Left lobe of liver (tissue), 2 donors: ENCODE measurements at places on chromosomes 11 and 22. TPM values are rescaled to one million over a fixed set of nuclear protein-coding genes. Genes with fewer than 3 reads are reported as not detected.

DNA sequence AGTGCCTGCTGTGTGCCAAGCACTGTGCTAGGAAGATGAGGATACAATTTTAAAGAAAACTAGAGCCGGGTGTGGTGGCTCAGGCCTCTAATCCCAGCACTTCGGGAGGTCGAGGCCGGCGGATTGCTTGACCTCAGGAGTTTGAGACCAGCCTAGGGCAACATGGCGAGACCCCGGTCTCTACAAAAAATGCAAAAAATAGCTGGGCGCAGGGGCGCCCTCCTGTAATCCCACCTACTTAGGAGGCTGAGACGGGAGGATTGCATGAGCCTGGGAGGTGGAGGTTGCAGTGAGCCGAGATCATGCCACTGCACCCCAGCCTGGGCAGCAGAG is 8.3 kb downstream of the TPBGL start:
- no peak for DNase-seq

DNA sequence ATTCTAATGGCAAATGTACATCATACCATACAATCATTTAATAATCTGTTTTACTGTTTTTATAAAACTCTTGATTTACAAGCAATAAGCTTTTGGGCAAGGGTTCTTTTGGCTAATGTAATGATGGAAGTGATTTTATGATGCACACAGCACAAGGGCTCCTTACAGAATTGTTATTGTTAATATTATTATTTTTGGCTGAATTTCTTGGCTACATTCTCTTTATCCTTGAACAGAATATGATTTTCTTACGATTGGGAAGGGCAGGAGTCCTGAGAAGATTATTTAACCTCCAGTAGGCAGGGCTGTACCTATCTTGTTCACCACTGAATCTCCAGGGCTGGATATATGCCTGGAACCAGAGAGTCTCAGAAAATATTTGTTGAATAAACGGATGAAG is 70.4 kb upstream of the ARHGAP20 start:
- DNase-seq = no peak

DNA sequence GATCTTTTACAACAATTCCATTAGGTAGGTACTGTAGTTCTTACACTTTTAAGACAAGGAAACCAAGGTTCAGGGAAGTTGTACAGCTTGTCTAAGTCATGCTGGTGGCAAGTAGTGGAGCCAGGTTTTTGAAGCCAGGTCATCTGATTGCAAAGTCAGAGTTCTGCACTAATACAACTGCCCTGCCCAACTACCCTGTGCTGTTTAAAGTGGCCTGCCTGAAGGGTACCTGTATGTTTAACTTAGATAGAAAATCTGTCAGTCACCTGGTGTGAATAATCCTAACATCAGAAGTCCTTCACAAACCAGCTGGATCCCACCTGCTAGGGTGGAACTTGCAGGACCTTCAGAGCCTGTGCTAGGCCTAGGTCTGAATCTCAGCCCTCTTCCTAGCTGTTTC is 44.2 kb downstream of the ARFGAP2 start:
- no peak for DNase-seq

GRCh38 chr22:49812838-49813237 is 14.8 kb downstream of the BRD1 start:
- DNase-seq = peak; percentile 62

GRCh38 chr11:69309631-69310280 is 15.8 kb downstream of the MYEOV start:
- no peak for DNase-seq

DNA sequence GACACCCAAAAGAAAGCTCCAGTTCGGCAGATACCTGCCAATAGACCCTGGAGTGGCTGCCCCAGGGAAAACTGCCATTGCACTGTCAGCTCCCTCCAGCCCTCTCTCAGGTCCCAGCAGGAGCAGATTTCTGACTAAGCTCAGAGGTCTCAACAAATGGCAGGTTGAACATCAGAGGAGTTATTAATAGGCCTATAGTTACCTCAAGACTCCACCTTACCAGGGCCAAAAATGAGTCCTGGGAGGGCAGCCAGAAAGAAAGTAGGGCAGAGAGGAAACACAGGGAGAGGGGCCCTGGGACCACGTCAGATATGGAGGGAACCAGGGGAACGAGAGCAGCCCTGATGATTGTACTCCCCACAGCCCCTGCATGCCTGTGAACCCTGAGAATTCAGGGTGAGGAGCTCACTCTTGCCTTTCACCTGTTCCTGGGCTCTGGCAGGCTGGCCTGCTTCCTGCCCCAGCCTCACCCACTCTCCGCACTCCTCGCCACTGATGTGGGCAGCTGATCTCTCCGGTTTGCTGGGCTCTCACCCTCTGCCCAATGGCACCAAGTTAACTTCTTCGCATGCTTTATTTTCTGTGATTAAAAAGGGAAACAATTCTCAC is 4.3 kb upstream of the RGL4 start:
- peak; percentile 40 for DNase-seq

DNA sequence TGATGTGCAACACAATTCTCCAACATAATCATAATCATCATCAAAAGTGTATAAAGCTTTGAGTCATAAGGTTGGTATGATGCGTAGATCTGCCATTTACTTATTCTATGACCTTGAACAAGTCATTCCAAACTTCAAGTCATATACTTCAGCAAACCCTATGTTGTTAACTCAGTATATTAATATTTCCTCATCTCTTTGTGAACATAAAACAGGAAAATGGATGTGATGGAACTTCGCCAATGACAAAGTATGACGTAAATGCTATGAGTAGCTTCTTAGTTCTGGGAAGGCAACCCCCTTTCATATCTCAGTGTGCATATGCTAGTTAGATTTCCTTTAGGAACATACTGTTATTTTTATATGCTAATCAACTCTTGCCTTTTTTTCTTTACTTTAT is 102.7 kb upstream of the ANO3 start:
- no peak for DNase-seq

- no peak for DNase-seq
Measured at GRCh38 chr11:1024597-1025409, 11.7 kb downstream of the MUC6 start.

GRCh38 chr22:39596601-39597000 is 26.0 kb downstream of the CACNA1I start:
- DNase-seq = no peak

GRCh38 chr11:118216621-118217481 is 8.0 kb downstream of the JAML start:
- no peak for DNase-seq

- no peak for DNase-seq
Measured at GRCh38 chr22:40179526-40179925, 1.8 kb downstream of the TNRC6B start.

DNA sequence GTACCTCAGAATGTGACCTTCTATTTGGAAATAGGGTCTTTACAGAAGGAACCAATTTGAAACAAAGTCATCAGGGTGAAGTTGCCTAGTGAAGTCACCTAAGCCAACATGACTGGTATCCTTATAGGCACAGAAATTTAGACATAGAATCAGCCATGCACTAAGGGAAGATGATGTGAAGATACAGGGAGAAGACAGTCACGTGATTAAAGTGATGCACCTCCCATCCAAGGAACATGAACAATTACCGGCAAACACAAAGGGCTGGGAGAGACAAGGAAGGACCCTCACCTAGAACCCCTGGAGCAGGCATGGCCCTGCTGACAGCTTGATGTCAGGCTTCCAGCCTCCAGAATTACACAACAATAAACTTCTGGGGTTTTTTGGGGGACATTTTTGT is 3.2 kb upstream of the CRYBB2 start:
- DNase-seq = no peak

- DNase-seq = no peak
Measured at GRCh38 chr11:12099132-12099873, 11.1 kb upstream of the MICAL2 start.

GRCh38 chr11:88537613-88538012 is 200.1 kb upstream of the CTSC start:
- DNase-seq = no peak

- DNase-seq = no peak
Measured at GRCh38 chr11:62461740-62462507, 43.1 kb downstream of the SCGB1A1 start.

- DNase-seq = no peak
Measured at GRCh38 chr11:117466966-117467365, 139.3 kb downstream of the CEP164 start.

The KBTBD3 gene
- total RNA-seq = 6.5 TPM

The MRGPRX4 gene
- total RNA-seq = not detected

The NTM gene
- not detected for total RNA-seq

The CCDC87 gene
- total RNA-seq = 0.10 TPM

The TTC28 gene
- total RNA-seq = 12.3 TPM

The SLC5A1 gene
- 1.9 TPM for total RNA-seq

The SLC22A12 gene
- total RNA-seq = not detected

The BAIAP2L2 gene
- 1.1 TPM for total RNA-seq
